ENCODE measurements at places on chromosomes 12 and 14.

- DNase-seq: no peak
Observed at GRCh38 chr14:63562405-63562804, 19.2 kb upstream of the PPP2R5E start.

DNA sequence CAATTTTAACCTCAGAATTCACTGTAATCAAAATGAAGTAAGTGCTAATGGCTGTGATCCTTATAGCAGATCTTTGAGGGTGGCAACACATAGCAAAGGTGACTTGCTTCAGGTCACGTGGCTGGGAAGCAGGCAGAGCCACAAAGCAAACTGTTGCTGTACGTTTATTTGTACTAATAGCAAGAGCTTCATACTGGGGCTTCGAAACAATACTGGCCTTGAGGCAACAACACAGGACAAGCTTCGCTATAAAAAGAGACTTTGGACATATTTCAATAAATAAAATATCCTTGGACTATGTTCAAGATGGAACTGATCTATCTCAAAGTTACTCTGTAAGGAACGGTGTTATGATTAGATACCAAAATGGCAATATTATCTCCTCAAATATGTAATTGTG is 44.6 kb downstream of the MSRB3 start:
- no peak for DNase-seq

GRCh38 chr12:109743076-109743910 is 29.7 kb downstream of the FAM222A start:
- no peak for DNase-seq

- no peak for DNase-seq
Observed at GRCh38 chr14:70742316-70742715, 67.0 kb downstream of the MAP3K9 start.

GRCh38 chr12:118055144-118055557 is 5.8 kb downstream of the WSB2 start:
- no peak for DNase-seq

DNA sequence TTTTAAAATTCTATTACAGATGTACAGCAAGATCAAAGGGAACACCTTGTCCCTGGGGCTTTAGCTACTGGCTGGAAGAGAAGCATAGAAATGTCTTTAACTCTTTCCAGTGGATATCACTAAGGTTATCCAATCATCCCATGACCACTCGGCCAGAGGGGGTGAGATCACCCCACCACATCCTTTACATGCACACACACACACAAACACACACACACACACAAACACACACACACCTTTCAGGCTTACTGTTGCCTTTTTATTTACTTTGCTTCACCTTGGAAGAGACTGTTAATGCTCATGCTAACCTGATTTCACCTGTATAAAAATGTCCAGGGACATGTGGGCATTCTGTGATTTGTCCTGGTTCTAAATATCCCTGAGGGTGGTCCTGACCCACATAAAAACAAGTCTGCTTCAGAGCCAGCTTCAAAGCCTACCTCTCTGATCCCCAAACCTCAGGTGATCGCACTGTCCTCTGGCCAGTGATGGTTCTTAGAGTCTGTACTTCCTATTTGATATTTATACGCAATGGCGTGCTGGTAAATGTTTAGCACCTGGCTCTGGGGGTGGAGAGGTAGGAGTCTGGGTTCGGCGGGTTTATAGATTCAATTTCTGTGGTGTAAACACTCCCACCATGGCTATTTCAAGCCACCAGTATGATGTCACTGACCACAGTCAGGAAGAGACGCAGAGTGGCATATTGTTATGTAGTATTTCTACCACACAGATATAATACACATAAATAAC is 166.1 kb upstream of the EEA1 start:
- DNase-seq: no peak
